ENCODE measurements at places on chromosomes 7 and 10.
A peak's percentile ranks its signal among the peaks of the same experiment; 100 is the strongest.

DNA sequence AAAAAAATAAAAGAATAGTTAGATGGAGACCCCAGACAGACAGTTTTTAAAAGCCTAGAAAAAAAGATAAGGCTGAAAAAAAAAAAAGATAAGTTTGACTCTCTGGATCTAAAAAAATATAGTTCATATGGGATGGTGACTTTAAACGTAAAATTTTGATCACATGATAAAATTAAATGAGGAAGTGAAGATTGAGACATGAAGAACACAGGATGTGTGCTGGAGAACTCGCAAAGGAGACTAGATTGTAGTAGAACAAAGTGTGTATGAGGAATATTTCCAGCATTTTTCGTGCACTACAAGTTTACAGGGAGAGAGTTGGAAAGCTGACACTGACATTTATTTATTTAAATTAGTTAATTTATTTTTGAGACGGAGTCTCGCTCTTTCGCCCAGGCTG, 286.4 kb downstream of the PRPF18 start:
- DNase-seq, result no peak

DNA sequence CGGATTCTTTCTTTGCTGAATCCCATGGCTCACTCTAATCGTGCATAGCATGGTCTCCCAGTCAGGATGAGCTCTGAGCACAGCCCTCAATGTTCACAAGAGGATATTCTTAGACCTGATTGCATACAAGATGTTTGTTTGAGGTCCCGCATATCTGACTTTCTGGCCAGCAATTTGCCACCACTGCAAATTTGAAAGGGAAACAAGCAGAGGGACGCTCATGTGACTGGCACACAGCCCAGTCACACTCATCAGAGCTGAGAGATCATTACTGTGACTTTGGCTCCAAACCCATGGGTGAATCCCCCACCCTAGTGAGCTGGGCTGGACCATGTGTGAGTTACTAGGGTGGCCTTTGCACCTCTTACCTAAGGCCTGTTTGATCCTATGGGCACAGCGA, 9.9 kb downstream of the TAS2R41 start:
- peak; percentile 64 for DNase-seq

- DNase-seq, result no peak
These were observed 209.8 kb downstream of the TYW1 start for GRCh38 chr7:67206452-67206851.

GRCh38 chr7:75958802-75959543, 35.4 kb downstream of the TMEM120A start:
- DNase-seq, result no peak

DNA sequence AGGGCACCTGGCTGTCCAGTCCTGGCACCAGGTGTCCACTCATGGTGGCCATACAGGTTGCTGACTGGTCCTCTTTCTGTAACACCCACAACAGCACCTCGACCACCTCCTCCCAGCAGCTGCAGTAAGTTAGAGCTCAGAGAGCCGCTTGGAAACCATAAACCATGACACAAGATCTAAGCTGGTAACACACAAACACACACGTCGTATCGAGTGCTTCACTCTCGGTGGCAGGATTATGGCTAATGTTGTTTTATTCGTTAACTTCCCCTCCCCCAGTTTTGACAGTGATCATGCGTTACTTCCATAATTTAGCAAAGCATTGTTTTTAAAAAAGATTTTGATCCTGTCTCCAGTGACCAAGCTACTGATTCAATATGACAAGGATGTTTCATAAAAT, 59.7 kb downstream of the CAMK2B start:
- DNase-seq, result no peak

GRCh38 chr10:122132882-122133565, 138.1 kb upstream of the BTBD16 start:
- no peak for DNase-seq

GRCh38 chr10:51076299-51076841, 2.1 kb downstream of the PRKG1 start:
- no peak for DNase-seq

DNA sequence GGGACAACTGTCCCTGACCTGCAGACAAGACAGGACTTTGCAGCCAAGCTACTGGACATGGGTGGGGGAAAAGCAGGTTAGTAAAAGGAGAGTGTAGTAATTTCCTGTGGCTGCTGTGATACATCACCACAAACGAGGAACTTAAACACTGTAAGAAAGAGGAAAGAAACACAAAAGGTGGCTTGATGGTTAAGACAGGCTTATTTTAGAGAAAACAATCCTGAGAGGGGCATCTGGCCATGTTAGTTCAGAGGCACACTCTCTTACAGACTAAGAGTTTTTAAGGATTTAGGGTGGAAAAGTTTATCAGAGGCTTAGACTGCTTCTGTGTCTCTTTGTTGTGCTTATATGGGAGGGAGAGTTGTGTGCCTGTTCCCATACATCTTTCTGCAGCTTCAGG, 667.0 kb downstream of the TYW1 start:
- no peak for DNase-seq

GRCh38 chr7:131608116-131608500, 51.7 kb upstream of the PODXL start:
- no peak for DNase-seq
